ENCODE measurements at places on chromosomes 5 and 9.

GRCh38 chr9:116276651-116277121 lies 123.1 kb downstream of the PAPPA start:
- H3K27me3 ChIP-seq = no peaks in the 10 kb centered on the region
- peaks cover 3% of the 10 kb centered on the region for H3K36me3 ChIP-seq
- peak; percentile 60 for DNase-seq
- H3K4me1 ChIP-seq = no peaks in the 10 kb centered on the region

DNA sequence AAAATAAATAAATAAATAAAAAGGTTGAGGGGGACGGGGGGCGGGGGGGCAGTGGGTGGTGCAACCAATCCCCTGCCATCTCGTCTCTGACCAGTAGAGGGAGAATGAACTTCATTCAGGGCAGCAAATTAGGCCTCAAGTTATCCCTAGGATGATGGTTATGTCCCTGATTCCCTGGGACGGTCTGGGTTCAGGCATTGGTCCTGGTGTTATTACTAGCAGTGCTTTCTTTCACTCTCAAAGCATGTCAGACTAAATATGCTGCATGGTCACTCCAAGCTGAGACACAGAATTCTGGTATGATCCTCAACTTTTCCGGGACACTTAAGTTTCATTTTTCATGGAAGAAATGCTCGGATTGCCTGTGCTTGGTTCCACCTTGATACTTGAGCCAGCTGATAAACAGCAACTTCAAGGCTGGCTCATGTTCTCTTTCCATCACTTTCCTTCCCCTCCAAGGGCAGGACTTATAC lies 59.4 kb downstream of the DAP start:
- H3K4me1 ChIP-seq = peaks cover 6% of the 10 kb centered on the region
- no peak overlapping the region for H3K4me3 ChIP-seq
- H3K27me3 ChIP-seq = no peaks in the 10 kb centered on the region
- peak; percentile 53 for DNase-seq
- no peaks in the 10 kb centered on the region for H3K36me3 ChIP-seq
- H3K27ac ChIP-seq = peak overlapping the region; percentile 44

DNA sequence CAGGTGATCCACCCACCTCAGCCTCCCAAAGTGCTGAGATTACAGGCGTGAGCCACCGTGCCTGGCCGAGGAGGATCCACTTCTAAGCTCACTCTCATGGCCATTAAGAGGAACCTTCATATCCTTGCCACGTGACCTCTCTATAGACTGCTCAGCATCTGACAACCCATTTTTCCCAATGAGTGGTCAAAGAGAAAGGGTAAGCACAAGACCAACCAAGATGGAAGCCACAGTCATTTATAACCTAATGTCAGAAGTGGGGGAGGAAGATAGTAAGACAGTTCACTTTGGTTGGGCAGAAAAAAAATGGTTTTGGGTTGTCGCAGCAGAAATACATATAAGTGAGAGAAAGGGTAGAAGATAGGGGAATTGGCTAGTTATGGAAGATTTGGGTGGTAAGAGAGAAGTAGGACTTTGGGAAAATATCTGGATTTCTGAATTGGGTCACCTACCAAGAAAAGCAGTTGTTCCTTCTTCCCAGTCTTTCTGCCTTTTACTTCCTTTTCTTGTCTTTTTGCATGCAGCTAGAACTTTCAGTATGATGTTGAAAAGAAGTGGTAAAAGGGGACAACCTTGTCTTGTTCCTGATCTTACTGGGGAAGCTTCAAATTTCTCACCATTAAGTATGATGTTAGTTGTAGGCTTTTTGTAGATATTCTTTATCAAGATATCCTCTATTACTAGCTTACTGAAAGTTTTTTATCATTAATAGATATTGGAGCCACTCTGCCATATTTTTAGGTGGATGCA lies 15.6 kb downstream of the SNX2 start:
- no peaks in the 10 kb centered on the region for H3K36me3 ChIP-seq
- no peak overlapping the region for H3K4me3 ChIP-seq
- H3K4me1 ChIP-seq = no peaks in the 10 kb centered on the region
- no peak for DNase-seq
- H3K27me3 ChIP-seq = no peaks in the 10 kb centered on the region

DNA sequence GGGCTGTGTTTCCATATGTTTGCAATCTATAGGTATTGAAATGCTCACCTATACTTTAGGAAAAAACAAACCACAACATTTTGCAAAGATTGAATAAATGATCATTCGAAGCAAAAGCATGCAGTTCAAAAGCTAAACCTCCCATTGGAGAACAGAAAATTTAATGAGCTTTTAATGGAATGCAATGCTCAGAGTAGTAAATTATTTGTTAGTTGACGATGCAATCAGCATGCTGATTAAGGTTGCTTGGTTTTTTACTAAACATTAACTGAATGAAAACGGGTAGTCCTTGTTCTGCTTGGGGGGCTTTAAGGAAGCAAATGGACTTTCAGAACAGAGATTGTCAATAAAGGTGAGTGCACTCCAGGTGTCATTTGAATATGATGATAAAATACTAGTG lies 123.3 kb upstream of the TMEM161B start:
- no peaks in the 10 kb centered on the region for H3K4me1 ChIP-seq
- no peak overlapping the region for H3K4me3 ChIP-seq
- DNase-seq = peak; percentile 74

DNA sequence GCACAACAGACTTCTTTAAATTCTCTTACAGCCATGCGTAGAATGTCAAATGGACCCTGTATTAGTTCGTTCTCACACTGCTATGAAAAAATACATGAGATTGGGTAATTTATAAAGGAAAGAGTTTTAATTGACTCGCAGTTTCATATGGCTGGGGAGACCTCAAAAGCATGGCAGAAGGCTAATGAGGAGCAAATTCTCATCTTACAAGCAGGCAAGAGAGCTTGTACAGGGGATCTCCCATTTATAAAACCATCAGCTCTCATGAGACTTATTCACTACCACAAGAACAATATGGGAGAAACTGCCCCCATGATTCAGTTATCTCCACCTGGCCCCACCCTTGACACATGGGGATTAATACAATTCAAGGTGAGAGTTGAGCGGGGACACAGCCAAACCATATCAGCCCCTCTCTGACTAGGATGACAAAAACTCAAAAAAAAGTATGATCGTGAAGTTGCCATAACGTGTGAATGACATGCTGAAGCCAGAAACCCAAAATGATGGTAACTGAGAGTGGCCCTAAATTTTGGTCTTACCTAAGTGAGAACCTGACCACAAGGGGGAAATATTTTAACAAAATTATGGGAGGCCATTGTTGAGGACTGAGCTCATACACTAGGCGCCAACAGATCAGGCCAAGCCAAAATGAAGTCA lies 17.5 kb upstream of the TEX10 start:
- no peaks in the 10 kb centered on the region for H3K27me3 ChIP-seq
- H3K36me3 ChIP-seq = no peaks in the 10 kb centered on the region
- H3K4me3 ChIP-seq = no peak overlapping the region
- no peaks in the 10 kb centered on the region for H3K4me1 ChIP-seq
- DNase-seq = no peak

- no peaks in the 10 kb centered on the region for H3K36me3 ChIP-seq
- DNase-seq = no peak
- H3K27ac ChIP-seq = no peak overlapping the region
- H3K4me1 ChIP-seq = no peaks in the 10 kb centered on the region
- H3K4me3 ChIP-seq = no peak overlapping the region
- no peaks in the 10 kb centered on the region for H3K27me3 ChIP-seq
Observed at GRCh38 chr9:114688909-114689610, 7.1 kb upstream of the TEX48 start.

GRCh38 chr9:135526089-135526729 lies 5.0 kb downstream of the LCN1 start:
- no peaks in the 10 kb centered on the region for H3K36me3 ChIP-seq
- no peaks in the 10 kb centered on the region for H3K4me1 ChIP-seq
- DNase-seq = peak; percentile 24

GRCh38 chr9:76932757-76933156 lies 26.8 kb upstream of the PRUNE2 start:
- no peak for DNase-seq
- H3K4me1 ChIP-seq = no peaks in the 10 kb centered on the region
- no peak overlapping the region for H3K4me3 ChIP-seq
- no peaks in the 10 kb centered on the region for H3K36me3 ChIP-seq
- H3K27me3 ChIP-seq = no peaks in the 10 kb centered on the region

DNA sequence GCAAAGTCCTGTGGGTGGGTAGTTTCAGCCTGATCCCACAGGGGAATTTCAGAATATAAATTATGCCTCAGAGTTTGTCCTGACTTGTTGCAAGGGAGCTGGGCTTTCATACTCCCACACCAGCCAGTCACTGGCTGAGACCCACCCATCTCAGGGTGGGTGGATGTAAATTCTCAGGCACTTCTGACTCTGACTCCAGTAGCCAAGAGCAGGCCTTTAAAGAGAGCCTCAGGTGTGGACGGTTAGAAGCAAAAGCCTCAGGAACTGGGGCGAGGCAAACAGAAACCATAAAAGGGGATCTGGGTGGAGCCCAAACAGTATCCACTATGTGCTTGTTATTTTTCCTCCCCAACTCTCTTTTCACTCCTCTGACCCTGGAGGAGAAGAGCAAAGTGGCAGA lies 28.6 kb upstream of the FBXW11 start:
- no peaks in the 10 kb centered on the region for H3K4me1 ChIP-seq
- H3K4me3 ChIP-seq = no peak overlapping the region
- H3K27me3 ChIP-seq = no peaks in the 10 kb centered on the region
- DNase-seq = no peak

DNA sequence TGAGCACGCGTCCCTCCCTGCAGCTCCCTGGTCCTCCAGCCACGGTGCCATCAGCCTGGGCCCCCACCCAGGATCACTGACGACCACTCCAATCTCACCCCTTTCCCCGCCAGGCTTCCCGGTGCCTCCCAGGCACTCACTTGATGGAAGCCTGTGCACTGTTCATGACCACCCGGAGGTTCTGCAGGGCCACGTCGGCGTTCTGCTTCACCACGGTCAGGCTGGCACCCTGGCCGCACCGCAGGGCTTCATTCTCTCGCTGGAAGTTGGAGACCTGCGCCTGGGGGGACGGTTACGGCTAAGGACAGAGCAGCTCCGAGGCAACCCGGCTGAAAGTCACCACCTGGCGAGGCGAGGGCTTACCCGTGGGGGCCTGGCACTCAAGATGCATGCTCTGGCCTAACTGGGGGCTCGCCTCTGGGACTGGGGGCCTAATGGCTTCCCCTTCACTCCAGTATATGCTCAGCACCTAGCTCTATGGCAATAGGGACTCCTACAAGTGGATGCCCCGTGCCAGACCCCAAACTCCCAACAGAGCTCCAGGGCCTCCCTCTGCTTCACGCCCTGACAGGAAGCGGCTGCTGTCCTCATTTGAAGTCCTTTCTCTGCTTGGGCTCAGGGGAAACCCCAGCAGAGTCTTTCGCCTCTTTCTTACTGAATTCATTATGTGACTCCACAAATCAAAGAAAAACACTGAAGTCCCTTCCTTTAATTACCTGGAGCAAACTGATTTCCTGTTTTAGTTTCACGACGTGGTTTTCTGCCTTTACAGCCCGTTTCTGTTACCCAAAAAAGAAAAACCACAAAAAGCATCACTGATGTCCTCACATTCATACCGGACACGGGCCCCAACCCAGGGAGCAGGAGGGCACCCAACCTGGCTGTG lies 4.2 kb upstream of the SNAPC4 start:
- H3K27ac ChIP-seq = no peak overlapping the region
- no peak for DNase-seq
- no peaks in the 10 kb centered on the region for H3K27me3 ChIP-seq
- no peak overlapping the region for H3K4me3 ChIP-seq

DNA sequence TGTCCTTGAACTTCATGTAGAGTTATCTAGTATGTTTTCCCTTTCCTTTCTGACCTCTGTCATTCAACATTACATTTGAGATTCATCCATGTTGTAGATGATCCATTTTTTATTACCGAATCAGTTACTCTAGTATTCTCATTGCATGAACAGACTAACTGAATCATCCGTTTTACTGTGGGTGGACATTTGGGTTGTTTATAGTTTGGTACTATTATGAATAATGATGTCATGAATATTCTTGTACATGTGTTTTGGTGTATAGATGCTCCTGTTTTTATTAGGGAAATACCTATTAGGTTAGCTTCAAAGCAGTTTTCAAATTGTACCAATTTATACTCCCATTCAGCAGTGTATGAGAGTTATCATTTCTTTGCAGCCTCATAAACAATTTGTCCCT lies 94.3 kb upstream of the NIPAL4 start:
- peaks cover 52% of the 10 kb centered on the region for H3K36me3 ChIP-seq
- H3K27ac ChIP-seq = no peak overlapping the region
- H3K4me3 ChIP-seq = no peak overlapping the region
- H3K4me1 ChIP-seq = no peaks in the 10 kb centered on the region
- DNase-seq = no peak
- H3K27me3 ChIP-seq = no peaks in the 10 kb centered on the region

GRCh38 chr5:141966275-141966962 lies 2.5 kb upstream of the RNF14 start:
- no peaks in the 10 kb centered on the region for H3K27me3 ChIP-seq
- H3K4me1 ChIP-seq = peaks cover 8% of the 10 kb centered on the region
- H3K36me3 ChIP-seq = no peaks in the 10 kb centered on the region
- H3K4me3 ChIP-seq = no peak overlapping the region

DNA sequence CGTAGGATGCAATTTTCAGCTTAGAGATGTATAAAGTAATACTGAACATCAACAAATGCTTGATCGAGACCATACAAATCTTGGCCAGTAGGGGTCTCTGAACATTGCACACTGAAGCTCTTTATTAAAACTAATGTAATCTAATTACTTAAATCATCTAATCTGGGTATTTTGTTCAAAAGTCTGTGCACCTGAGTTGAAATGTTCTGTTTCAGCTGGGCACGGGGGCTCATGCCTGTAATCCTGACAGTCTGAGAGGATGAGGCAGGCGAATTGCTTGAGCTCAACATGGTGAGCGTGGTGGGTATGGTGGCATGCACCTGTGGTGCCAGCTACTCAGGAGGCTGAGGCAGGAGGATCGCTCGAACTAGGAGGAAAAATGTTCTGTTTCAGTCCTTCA lies 41.0 kb downstream of the ESM1 start:
- no peaks in the 10 kb centered on the region for H3K4me1 ChIP-seq
- no peaks in the 10 kb centered on the region for H3K27me3 ChIP-seq
- H3K36me3 ChIP-seq = no peaks in the 10 kb centered on the region
- no peak overlapping the region for H3K4me3 ChIP-seq
- H3K27ac ChIP-seq = no peak overlapping the region
